Stimulated activated CD8-positive, alpha-beta memory T cell treated with anti-CD3 and anti-CD28 coated beads, Interleukin-2, amount 100 ng/mL, for 48 hours (primary cell): ENCODE measurements at places on chromosomes 7 and 10.

DNA sequence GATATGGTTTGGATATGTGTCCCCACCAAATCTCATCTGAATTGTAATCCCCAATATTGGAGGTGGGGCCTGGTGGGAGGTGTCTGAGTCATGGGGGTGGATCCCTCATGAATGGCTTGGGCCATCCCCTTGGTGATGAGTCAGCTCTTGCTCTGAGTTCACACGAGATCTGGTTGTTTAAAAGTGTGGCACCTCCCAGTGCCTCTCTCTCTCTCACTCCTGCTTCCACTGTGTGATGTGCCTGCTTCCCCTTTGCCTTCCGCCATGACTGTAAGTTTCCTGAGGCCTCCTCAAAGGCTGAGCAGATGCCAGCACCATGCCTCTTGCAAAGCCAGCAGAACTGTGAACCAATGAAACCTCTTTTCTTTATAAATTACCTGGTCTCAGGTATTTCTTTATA, 4.8 kb upstream of the GCK start:
- DNase-seq = no peak

DNA sequence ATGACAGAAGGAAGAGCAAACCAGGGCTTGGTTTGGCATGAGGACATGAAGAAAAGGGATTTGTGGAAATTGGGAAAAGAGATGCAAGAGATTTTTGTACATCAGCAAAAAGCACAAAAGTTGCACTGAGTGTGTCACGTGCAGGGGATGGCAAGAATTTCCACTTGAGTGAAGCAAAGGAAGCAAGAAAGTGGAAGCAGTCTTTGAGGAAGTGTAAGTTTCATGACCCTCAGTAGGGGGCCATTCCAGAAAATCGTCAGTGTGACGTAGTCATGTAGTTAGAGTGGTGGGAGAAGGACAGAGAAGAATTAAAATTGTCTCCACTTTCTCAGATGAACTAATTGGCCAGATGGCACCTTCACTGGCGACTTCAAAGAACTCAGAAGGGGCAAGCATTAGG, 123.3 kb upstream of the FZD1 start:
- DNase-seq = no peak

- DNase-seq = no peak
Measured at GRCh38 chr10:67861750-67862432, 22.6 kb upstream of the SIRT1 start.

DNA sequence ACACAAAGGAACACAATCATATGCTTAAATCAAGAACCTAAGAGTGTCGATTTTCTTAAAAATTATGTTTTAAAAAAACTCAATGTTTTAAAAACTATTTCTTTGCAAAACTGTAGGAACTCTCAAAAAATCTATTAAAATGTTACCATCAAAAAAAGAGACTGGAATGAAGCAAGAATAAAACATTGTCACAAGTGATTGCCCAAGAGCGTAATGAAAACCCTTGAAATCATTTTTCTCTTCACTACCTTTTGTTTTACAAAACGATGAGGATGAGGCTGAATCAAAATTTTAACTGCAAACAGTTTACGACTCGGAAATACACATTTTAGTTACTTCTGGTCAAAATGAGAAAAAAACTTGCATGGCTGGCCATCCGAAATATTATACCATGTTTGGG, 855 bp downstream of the YME1L1 start:
- no peak for DNase-seq

GRCh38 chr7:87934699-87935383, 790 bp downstream of the ADAM22 start:
- DNase-seq = no peak

DNA sequence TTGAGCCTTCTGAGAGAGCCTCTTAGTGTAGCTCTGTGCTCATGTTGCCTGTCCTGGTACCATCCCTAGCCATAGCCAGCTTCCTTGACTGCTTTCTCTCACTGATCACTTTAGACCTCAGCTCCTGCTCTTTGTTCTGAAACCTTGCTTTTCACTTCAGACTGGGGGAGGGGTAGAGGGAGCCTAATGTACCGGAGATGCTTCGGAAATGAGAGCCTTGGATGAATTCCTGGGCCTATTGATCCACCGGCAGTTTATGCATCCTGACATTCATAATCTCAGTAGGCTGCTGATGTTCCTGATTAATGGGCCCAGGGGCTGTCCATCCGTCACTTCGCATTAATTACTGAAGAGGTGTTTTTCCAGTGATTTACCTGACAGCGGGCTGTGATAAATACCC, 38.8 kb downstream of the R3HCC1L start:
- DNase-seq = no peak

DNA sequence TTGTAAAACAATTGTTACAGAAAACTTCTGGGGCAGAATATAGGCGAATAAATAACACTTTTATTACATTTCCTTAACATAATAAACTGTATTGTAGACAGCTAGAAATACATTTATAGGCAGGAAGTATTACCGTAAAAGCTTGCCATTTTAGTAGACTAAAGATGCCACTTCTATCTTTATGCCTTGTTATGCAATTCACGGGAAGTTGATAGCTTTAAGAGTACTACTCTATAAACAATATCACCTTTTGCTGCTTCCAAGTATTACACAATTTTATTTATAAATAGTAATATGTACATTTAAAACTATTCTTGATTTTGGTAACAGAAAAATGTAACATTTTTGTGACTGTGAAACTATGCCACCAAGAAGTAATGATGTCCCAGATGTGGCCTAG, 37.9 kb downstream of the PALS2 start:
- DNase-seq = no peak

DNA sequence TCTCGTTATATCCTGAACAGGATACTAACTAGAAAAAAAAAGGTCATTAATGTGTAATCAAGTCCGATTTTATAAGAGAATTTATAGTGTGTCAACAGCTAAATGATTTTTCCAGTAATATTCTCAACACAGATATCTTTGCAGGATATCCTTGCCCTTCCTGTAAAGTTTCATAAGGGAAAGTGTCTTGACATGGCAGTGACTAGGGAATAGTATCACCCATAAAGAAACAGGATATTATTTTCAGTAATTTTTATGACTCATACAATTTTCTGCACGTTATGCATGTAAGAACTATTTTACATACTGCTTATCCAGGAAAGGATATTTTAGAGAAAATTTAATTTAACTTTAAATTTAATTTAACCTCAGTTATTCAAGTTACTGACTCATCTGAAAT, 19.5 kb upstream of the PNLIP start:
- DNase-seq = no peak

GRCh38 chr10:34689053-34689452, 126.0 kb downstream of the PARD3 start:
- DNase-seq = no peak

DNA sequence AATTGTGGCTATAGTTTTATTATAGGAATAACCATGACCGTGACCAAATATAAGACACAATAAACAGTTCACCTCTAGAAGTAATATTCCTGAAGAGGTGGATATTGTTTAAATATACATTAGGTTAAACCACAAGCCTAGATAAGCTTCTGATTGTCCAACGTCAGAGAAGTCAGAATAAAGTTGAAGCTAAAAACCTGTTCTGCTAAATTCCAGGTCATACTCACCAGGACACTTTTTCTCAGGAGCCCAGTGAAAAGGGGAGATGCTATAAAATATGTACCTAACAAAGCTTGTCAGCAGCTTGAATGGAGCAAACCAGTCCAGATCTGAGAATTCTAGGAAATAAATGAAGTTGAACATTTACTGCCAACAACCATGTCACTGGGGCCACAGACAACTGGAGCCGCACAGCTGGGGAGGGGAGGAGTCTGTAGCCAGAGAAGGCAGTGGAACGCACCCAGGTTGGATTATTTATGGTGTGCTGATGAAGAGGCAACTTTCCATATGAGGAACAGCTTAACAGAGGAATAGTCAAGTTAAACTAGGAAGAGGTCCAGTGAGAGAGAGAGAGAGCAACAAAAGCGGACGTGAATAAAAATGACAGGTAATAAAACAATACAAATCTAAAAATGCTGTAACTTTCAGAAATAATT, 191.1 kb downstream of the ZNF438 start:
- no peak for DNase-seq

- no peak for DNase-seq
Measured at GRCh38 chr7:465710-466400, 53.8 kb downstream of the PDGFA start.

DNA sequence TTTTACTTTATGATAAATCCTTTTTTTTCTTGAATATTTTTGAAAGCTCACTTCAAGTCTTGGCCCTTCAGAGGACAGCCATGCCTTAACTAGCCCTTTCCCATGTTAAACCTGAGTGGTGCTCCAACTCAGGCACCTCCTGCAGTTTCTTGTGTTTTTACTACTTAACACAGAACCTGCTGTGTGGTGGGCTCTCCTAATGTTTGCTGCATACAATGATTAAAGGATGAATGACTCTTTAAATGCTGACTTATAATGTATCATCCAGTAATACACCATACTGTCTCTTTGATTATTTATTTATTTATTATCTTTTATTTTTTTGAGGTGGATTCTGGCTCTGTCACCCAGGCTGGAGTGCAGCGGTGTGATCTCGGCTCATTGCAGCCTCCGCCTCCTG, 179.4 kb downstream of the SEMA3E start:
- no peak for DNase-seq
